Fibroblast of gingiva (primary cell): ENCODE measurements at places on chromosomes 16 and 17.

DNA sequence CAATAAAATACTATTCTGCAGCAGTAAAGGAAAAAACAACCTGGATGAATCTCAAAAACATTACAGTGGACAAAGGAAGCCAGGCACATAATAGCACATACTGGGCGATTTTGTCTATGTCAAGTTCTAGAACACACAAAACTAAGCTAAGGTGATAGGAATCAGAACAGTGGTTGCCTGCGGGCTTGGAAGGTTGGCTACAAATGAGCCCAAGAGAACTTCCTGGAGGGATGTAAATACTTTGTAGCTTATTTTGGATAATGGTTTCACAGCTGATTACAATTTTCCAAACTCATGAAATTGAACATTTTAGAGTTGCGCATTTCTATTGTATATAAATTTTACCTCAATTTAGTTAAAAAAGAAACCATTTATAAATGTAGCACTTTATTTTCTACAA is 67.6 kb upstream of the CES5A start:
- DNase-seq, result no peak

GRCh38 chr17:29292992-29293889 is 707 bp downstream of the NUFIP2 start:
- DNase-seq, result peak; percentile 50

- DNase-seq, result no peak
Observed at GRCh38 chr17:33447090-33447489, 154.0 kb upstream of the ASIC2 start.

DNA sequence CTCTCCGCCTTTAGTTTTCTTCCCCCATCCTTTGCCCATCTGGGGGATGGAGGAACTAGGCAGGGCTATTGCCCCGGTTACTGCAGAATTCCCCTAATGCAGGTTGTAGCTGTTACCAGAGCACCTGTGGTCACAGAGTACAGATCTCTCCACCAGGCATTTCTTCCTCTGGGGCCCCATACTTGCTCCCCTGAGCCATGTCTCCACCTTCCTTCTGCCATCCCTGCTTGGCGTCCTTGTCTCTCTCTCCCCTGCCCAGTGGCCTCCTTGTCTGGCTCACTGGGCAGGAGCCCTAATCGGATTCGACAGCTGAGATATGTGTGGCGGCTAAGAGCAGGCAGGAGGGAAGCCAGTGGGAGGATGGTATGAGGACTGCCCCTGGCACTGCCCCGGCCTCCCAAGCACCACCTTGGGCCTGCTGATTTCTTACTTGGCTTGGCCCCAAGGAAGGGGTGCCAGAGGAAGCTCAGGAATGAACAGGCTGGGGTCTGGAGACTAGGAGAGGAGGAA is 2.0 kb downstream of the RARA start:
- no peak for DNase-seq

- DNase-seq, result peak; percentile 75
Observed at GRCh38 chr16:89574681-89575246, 794 bp upstream of the CPNE7 start.

- peak; percentile 69 for DNase-seq
Observed at GRCh38 chr17:2023692-2024571, 1.2 kb downstream of the RTN4RL1 start.

- DNase-seq, result no peak
Observed at GRCh38 chr17:73261952-73262675, 434 bp upstream of the CPSF4L start.

DNA sequence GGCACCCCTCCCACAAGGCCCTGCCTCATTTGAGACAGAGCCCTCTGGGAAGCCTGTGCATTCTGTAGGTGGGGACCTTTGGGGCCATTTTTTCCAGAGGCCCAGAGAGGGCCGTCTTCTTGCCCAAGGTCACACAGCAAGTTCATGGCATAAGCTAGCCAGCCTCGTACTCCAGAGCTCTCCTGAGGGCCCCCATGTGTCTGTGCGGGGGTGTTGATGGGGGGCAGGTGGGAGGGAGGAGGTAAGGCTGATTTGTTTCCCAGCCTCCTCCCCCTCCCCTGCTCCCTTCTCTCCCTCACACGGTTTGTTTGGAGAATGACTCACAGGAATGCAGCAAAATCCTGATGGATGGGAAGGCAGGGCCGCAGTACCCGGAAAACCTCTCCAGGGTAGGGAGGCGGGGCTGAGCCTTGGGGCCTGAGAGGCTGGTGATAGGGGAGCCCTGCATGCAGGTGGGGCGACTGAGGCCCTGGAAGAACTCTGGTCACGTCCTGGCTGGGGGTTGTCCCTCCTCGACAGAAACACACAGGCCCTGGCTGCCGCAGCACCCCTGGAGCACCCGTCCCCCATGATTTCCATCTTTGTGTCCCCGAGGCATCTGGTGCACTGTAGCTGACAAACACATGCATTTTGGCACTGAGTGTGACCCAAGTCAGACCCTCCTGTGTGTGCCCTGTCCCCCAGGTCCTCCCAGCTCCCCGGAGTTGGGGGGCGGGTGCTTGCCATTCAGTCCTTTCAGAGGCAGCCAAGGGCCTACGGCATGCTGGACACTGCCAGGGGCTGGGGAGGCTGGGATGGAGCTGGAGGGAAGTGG is 29.7 kb downstream of the RAI1 start:
- peak; percentile 59 for DNase-seq

GRCh38 chr17:19726631-19727376 is 10.4 kb upstream of the SLC47A2 start:
- peak; percentile 25 for DNase-seq

GRCh38 chr16:7584561-7584960 is 251.9 kb downstream of the RBFOX1 start:
- DNase-seq, result no peak

DNA sequence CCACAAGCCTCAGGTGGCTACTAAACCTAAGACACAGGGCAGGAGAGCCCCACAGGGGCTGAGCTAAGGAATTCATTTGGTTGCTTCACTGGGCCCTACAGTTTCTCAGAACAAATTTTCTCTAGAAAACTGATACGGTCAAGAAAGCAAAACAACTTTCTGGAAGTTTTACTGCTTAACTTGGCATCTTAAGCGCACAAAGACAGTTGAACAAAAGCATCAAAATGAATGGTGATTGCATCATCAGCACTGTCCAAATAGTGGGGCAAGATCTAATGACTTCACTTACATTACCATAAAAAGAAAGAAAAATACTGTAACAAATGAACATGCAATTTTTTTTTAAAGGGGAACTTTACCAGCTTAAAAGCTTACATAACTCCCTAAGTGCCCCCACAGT is 47.6 kb downstream of the XPO6 start:
- DNase-seq, result peak; percentile 89

- no peak for DNase-seq
Observed at GRCh38 chr16:82108100-82108499, 61.9 kb downstream of the MPHOSPH6 start.

GRCh38 chr16:54993106-54993895 is 62.6 kb downstream of the IRX5 start:
- DNase-seq, result no peak

DNA sequence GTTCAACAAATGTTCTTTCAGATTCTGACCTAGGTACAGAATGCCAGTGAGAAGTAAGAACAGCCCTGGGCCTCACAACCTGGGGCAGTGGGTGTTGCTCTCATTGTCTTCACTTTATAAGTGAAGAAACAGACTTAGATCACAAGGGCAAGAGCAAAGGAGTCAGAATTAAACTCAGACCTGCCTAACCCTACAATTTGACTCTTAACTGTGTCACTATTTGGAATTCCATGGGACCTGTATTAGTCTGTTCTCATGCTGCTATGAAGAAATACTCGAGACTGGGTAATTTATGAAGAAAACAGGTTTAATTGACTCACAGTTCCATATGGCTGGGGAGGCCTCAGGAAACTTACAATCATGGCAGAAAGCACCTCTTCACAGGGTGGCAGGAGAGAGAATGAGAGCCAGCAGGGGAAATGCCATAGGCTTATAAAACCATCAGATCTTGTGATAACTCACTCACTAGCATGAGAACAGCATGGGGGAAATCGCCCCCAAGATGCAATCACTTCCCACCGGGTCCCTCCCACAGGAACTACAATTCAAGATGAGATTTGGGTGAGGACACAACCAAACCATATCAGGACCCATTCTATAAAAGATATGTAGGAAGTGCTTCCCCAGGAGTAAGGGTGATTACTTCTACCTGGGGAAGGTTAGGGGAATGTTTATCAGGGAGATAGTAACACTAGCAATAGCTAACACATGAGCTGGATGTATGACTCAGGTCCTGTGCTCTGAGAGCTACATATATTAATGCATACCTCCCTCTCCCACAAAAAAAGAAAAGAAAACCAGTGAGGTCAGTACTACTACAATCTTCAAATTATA is 270.1 kb downstream of the SOX9 start:
- DNase-seq, result no peak

GRCh38 chr16:48340054-48340453 is 45.2 kb downstream of the SIAH1 start:
- no peak for DNase-seq

- peak; percentile 25 for DNase-seq
Observed at GRCh38 chr16:54649876-54650275, 280.8 kb upstream of the IRX5 start.

- DNase-seq, result no peak
Observed at GRCh38 chr16:57133886-57134285, 41.5 kb downstream of the CPNE2 start.
